Activated naive CD4-positive, alpha-beta T cell (primary cell): ENCODE measurements at places on chromosomes 12 and 14.

- DNase-seq = no peak
Measured at GRCh38 chr12:124651516-124652273, 84.3 kb upstream of the NCOR2 start.

- no peak for DNase-seq
Measured at GRCh38 chr12:124681779-124682391, 114.5 kb upstream of the NCOR2 start.

DNA sequence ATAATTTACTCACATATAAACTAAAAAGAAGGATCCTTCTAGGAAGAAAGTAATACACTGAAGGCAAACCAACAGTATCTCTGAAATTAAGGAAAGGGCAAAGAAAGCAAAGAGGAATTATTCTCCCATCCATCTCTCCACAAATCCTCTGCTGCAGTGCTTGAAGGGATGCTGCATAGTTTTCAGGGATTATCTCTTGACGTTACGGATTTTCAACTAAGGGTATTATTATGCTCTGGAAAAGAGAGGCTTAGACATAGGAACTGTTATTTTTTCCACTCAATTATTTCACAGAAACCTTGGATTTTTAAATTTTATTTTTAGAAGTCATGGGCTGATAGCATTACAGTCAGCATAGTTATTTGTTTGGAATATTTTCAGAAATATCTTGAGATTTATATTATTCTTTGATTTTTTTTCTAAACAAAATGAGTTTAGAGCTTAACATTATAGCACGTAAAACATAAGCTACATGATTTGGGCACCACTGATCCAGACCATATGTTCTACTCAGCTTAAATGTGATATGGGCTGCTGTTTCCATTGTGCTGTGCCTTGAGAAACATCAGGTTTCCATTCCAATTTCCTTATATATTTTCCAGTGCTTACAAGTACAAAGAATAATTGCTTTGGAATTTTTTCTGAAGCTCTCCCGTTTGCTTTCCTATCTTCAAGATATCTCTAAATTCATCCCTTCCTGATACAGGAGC is 57.9 kb upstream of the DCN start:
- DNase-seq = no peak

DNA sequence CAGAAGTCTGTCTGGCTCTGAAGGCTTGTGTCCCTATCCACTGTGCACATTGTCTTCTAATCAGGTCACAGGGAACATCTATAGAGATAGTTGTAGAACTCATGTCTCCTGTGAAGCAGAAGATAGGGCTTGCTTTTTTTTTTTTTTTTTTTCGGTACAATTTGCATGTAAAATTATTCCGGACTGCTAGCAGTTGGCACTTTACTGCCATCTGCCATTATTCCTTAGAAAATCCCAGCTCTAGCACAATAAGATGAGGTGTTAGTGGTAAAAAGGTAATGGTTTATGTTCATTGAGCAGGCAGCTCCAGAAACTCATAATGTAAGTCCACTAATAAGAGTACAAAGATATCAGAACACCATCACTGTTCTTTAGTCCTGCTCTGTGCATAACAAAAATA is 8.7 kb downstream of the MYRFL start:
- no peak for DNase-seq
